ENCODE measurements at places on chromosomes 5 and 9.

GRCh38 chr5:169242849-169243186, 58.1 kb downstream of the SLIT3 start:
- DNase-seq, result no peak

DNA sequence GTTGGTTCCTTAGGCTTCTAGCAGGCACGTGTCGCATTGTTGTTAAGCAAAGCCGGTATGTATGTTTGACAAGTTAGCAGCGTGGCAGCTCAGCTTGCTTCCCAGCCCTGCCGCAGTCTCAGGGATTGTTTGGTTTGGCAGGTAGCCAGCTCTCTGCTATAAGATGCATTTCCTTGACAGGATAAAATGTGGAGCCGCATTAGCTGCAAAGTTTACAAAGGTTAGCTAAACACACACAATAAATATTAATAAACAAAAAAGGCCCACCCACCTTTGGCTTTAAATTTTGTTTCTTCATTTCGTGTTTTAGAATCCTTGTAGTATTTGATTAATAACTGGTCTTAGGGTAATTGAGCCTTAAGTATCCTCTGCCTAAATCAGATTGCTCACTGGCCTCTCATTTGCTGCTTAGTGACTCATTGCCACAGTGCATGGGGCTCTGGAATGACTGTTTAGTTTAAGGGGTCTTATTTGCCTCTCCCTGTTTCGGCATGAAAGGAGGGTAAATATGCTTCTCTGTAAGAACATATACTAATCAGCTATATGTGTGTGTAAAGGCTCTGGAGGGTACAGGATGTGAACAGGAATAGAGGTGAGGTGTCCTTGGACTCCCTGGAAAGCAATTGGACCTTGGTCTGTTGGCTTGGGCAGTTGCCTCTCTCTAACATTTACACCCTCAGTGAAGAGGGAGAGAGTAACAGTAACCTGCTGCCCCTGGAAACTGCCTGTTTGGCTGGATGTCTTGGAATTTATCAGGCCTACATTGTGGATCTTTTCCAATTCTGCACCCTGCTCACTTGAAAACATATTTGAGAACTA, 122.0 kb downstream of the GDNF start:
- DNase-seq, result no peak

DNA sequence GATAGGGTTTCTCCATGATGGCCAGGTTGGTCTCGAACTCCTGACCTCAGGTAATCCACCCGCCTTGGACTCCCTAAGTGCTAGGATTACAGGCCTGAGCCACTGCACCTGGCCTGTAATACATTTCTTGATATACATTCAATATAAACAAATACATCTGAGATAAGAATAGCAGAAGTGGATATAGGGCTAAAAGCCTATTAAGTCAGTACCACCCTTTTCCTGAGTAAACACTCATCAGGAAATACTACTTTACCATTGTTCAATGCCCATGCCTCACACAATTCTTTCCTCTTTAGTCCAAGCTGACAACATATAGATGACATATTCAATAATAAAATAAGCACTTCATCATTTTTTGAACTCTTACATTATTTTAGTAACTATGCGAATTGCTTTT, 64.8 kb downstream of the MRPS27 start:
- DNase-seq, result no peak

- DNase-seq, result no peak
Observed at GRCh38 chr5:31211098-31211497, 17.6 kb downstream of the CDH6 start.

DNA sequence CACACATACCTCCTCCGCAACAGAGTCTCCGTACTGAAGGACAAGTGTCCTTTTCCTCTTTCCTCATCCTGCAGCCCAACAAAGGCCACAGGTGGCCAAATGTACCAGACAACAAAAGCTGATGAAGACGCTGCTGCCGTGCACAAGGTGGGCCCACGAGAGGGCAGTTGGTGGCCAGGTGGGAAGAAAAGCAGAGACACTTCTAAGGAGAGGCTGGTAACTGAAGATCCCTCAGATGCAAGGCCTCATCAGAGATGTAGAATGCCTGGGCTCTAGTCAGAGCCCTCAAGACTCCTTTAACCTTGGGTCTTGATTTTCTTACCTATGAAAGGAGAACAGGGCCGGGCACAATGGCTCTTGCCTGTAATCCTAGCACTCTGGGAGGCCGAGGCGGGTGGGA, 75.7 kb downstream of the NRG2 start:
- DNase-seq, result no peak

GRCh38 chr5:4023091-4023752, 427.6 kb downstream of the IRX1 start:
- DNase-seq, result no peak

DNA sequence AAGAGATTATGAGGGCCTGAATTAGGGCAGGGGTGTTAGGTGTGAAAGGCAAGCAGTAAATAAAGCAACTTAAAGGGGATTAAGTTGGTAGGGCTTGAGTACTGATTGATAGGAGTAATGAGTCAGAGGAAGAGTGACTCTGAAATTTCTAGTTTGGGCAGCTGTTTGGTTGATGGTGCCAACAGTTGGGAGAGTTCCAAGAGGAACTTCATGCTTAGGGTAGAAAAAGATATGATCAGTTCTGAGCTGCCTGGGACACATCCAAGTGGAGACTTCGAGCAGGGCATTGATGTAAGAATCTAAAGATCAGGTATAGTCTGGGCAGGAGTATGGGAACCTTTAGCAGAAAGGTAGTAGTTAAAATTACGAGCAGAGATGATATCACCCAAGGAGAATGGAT, 10.2 kb downstream of the MAMDC2 start:
- DNase-seq, result no peak

- no peak for DNase-seq
Observed at GRCh38 chr5:170219615-170220014, 13.2 kb upstream of the C5orf58 start.

GRCh38 chr9:96556701-96557461, 62.8 kb downstream of the CDC14B start:
- DNase-seq, result no peak

DNA sequence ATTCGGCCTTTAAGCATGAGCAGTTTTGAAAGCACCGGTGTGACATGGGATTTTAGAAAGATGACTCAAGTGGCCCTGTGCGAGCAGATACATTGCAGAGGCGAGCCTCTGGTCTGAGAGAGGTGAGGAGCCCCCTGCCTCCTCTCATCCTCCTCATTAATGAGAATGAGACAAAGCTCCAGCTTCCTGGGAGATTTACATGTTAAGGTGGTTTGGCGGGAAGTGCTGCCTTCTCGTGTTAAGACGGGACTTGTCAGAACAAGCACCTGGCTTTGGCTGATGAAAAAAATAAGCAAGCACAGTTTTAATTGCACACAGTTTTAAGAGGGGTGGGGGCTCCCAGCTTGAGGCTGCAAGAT, 68.1 kb downstream of the ACTL7B start:
- DNase-seq, result no peak

- no peak for DNase-seq
Observed at GRCh38 chr9:106596984-106597383, 266.0 kb upstream of the ZNF462 start.

- no peak for DNase-seq
Observed at GRCh38 chr5:132746592-132746953, 653 bp upstream of the CCNI2 start.

- no peak for DNase-seq
Observed at GRCh38 chr9:98406469-98406868, 151.0 kb upstream of the TBC1D2 start.

DNA sequence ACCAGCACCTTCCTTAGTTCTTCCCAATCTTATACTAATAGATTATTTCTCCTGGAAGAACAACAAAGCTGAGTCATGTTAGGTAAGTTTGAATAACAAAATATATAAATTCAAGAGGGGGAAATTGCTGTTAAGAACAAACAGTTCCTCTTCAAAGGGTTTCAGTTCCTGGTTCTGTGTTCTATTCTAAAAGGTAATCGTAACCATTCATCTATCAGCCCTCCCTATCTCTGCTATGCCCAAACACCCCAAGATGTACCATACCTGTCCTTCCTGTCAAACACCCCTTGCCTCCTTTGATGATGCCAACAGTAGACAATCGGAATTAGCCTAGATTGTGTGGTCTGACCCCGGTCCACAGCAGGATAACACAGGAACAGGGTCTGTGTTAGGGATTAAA, 4.2 kb upstream of the RNF180 start:
- DNase-seq, result no peak

DNA sequence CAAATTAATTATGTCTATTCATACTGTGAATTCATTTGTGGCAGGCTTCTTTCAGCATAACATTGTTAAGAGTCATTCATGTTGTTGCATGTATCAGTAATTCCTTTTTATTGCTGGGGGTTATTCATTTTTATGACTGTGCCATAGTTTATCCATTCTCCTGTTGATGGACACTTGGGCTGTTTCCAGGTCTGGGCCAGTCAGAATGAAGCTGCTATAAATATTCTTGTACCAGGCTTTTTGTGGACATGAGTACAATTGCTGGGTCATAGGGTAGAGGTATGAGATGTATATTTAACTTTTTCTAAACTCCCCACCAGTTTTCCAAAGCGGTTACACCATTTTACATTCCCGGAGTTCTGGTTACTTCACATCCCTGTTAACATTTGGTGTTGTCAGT, 13.6 kb downstream of the PRPF4 start:
- DNase-seq, result no peak

- DNase-seq, result no peak
Observed at GRCh38 chr5:119274030-119274766, 81.6 kb upstream of the TNFAIP8 start.

DNA sequence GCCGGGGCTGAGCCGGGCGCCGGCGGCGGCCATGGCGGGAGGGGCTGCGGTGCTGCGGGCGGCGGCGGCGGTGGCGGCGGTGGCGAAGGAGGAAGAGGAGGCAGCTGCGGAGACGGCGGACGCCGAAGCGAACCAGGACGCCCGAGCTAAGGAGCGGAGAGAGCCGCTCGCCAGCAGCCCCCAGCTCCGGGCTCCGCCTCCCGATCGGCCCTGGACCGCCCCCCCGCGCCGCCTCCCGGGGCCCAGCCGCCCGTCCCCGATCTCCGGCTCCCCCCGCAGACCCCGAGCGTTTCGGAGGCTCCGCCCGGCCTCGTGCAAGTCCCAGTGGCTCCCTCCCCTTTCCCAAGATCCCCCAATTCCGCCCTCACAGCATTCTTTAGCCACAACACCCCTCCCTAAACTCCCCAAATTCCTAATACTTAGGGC, at the start of gene ASTN2:
Gene ASTN2, minus strand, starts transcription at position 152 of the 426 bp plus-strand sequence. Its CDS starts 119 bp downstream, at position 33.
- no peak for DNase-seq

DNA sequence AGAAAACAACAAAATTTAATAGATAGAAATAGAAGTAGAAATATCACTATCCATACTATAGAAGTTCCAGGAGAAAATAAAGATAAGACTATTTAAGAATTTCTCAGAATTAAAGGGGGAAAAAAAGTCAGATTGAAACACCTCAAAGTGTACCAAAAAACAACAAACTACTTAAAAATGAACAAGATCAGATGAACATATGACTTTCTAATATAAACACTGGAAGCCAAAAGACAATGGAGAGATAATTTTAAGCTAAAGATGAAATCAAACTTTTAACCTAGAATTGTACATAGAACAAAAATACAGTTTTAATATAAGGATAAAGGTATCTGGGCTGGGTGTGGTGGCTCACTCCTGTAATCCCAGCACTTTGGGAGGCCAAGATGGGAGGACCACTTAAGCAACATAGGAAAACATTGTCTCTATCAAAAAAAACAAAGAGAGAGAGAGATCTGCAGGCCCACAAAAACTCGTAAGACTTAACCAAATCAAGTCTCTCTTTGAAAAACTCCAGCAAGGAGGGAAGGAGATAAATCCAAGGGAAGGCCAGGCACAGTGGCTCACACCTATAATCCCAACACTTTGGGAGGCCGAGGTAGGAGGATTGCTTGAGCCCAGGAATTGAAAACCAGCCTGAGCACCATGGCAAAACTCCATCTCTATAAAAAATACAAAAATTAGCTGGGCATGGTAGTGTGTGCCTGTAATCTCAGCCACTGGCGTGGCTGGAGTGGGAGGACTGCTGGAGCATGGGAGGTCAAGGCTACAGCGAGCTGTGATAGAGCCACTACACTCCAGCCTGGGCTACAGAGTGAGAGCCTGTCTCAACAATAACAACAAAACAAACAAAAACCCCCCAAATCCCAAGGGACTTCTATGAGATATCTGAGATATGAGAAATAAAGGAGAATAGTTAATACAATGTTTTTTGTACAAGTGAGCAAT, 32.4 kb downstream of the ABHD17B start:
- no peak for DNase-seq

DNA sequence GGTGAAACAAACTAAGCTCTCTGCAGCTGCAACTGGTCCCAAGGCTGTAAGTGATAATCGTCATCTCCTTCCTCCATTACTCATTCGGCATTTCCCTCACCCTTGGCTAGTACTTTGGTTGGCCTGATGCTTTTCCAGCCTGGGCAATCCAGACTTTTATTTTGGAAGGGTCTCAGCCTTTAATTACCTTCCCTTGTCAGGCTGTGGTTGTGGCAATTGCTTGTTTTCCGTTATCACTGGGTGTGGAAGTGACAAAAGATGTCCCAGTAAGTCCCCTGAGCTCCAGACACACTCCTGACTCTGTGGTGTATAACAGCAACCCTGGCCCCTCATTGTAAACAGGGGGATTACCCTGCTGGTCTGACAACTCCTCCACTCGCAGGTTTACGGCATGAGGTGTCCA, 6.3 kb upstream of the FAF2 start:
- no peak for DNase-seq

GRCh38 chr5:126004636-126005035, 418.6 kb upstream of the GRAMD2B start:
- no peak for DNase-seq

- no peak for DNase-seq
Observed at GRCh38 chr9:88438811-88439210, 50.6 kb downstream of the SPIN1 start.

DNA sequence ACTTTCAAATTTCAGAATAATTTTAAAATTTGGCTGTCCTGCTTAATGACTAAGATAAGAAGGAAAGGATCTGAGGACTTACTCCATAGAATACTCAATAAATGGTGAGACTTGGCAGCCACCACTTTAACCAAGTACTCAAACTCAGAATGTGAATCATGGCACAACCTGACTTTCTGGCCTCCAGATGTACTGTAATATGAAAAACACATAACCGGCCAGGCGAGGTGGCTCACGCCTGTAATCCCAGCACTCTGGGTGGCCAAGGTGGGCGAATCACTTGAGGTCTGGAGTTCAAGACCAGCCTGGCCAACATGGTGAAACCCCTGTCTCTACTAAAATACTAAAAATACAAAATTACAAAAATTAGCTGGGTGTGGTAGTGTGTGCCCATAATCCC, 10.0 kb upstream of the MARCHF6 start:
- DNase-seq, result no peak

- DNase-seq, result no peak
Observed at GRCh38 chr5:135225856-135226560, 173.0 kb downstream of the MACROH2A1 start.
